ENCODE measurements at places on chromosomes 7 and 10.

DNA sequence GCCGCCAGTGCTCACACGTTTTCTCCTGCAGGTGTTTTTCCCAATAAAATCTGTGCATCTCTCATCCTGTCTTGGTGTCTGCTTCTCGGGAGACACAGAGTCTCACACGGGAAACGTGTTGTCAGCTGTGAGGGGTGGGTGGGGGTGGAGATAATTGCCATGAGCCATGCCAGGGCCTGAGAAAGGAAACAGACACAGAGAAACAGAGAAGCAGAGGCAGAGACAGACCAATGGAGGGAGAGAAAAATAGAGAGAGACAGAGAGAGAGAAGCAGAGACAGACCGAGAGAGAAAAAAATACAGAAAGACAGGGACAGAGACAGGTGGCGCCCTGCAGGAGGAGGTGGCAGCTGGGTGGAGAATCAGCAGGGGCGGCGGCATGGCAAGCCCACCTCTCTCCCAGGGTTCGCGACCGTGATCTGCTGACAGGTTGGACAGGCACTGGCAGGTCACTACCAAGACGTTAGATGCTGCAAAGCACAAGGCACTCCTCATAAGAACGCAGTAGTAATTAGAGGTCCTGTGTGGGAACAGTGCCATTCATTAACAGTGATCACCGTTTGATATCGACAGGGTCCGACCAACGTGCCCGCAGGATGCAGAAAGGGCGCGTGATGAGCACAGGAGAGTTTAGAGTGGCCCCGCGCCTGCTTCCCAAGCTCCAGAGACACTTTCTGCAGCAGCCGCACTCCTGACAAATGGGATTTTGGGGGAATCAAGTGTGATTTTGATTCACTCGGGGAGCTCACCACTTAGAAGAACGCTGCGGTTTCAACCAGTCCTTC lies 70.5 kb upstream of the INSIG1 start:
- DNase-seq = no peak

GRCh38 chr7:25109276-25109675 lies 15.8 kb downstream of the CYCS start:
- no peak for DNase-seq

DNA sequence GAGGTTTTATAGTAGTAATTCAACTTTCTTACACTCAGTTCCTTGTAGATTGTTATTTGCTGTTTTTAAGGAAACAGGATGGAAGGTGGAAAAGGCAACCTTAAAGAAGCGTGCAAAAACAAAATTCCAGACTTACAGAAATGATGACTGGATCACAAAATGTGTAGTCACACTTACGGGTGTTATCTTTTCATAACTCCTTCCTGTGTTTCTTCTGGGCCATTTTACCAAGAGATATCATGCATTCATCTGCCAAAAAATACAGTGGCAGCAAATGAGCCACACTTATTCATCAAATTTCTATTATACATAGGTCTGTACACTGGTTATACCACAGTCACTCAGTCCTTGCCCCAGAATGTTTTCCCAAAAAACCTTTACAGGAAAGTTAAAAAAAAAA lies 94.3 kb upstream of the IL6 start:
- DNase-seq = no peak

GRCh38 chr10:128221807-128222206 lies 95.6 kb upstream of the MKI67 start:
- DNase-seq = no peak

GRCh38 chr7:71770269-71770907 lies 638.4 kb downstream of the GALNT17 start:
- DNase-seq = no peak

DNA sequence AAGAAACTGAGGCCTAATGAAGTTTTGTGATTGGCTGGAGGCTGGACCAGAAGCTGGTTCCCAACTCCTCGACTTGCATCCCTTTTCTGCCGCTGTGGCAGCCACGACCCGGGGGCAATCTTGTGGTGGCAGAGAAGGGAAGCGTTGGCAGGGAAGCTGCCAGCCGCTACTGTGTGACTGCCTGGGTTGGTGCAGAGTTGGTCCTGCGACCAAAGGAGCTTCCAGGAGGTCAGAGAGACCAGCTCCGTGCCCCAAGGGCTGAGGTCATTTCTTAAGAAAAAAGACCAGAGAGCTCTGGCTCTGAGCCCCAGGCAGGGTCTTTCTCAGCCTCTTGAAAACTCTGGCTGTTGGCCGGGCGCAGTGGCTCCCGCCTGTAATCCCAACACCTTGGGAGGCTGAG lies 47.2 kb downstream of the PRF1 start:
- no peak for DNase-seq

Data from MCF 10A (cell line).